ENCODE measurements at places on chromosomes 6 and 20. TPM values are rescaled to one million over a fixed set of nuclear protein-coding genes. Genes with fewer than 3 reads are reported as not detected.

DNA sequence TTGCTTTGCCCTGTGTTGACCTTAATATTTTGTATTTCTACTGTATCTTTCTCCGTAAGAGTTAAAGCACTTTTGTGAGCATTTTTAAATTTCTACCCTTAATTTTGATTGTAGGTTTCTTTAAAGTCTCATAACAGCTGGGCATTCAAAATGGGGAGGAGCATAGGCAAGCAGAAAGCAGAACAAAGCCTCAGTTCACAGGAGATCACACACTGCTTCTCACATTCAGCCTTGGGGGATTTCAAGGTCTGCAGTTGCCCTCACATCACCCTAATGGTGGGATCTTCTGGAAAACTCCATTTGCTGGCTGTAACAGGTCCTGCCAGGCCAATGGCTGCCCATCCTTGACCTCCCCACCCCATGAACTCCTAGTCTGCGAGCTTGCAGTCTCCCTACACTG, 292.9 kb downstream of the PHACTR1 start:
- DNase-seq: no peak

- DNase-seq: no peak
Measured at GRCh38 chr6:30061858-30062458, 893 bp downstream of the POLR1H start.

GRCh38 chr6:80249897-80250296, 143.4 kb downstream of the BCKDHB start:
- DNase-seq: no peak

- no peak for DNase-seq
Measured at GRCh38 chr20:4322499-4322898, 307.1 kb upstream of the RNF24 start.

IMPG1 gene
- not detected for total RNA-seq

TSBP1 gene
- not detected for total RNA-seq

GRCh38 chr6:35706468-35706867, 17.8 kb upstream of the FKBP5 start:
- no peak for DNase-seq

DNA sequence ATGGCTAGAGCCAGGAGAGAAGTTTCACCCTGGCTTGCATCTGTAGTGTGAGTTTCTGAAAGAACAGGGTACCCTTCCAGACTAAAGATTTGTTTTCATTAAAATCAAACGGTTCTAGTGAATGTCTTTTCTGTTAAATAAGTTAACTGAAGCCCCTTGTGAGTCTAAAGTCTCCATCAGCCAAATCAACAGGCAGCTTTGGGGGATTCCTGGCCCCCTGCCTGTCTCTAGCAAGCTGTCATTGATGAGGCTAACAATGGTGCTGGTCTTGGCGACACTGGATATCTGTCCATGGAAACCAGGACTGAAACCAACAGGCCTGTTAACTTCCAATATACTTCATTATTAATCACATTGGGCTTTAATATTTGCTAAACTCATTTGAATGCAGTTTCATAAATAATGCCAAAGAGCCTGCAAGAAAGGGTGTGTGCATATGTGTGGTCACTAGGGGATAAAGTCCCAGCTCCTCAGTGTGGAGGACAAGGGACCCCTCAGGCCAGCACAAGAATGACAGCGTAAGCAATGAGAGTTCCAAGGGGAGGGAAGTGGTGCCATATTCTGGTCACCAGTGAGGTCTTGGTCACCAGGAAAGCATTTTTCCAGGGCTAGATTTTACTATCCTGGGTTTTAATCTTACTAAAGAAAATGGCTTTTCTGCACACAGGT, 9.1 kb upstream of the RNF182 start:
- no peak for DNase-seq

PAK1IP1 gene
- total RNA-seq: 8.8 TPM

GRCh38 chr6:101386982-101387381, 6.5 kb upstream of the GRIK2 start:
- DNase-seq: no peak

- DNase-seq: peak; percentile 35
Measured at GRCh38 chr6:42819803-42820511, 38.1 kb downstream of the BICRAL start.

KCNK5 gene
- total RNA-seq: 9.2 TPM

RIMS1 gene
- 0.89 TPM for total RNA-seq

STX11 gene
- total RNA-seq: 61.1 TPM

ISM1 gene
- total RNA-seq: 77.5 TPM

GRCh38 chr6:85516168-85516567, 66.3 kb downstream of the NT5E start:
- DNase-seq: no peak

NMBR gene
- 0.33 TPM for total RNA-seq

- DNase-seq: no peak
Measured at GRCh38 chr6:118677193-118677592, 25.8 kb upstream of the CEP85L start.

GRCh38 chr6:156900292-156900691, 123.1 kb downstream of the ARID1B start:
- DNase-seq: no peak

TAGAP gene
- total RNA-seq: 1.4 TPM

TMEM151B gene
- not detected for total RNA-seq

DNA sequence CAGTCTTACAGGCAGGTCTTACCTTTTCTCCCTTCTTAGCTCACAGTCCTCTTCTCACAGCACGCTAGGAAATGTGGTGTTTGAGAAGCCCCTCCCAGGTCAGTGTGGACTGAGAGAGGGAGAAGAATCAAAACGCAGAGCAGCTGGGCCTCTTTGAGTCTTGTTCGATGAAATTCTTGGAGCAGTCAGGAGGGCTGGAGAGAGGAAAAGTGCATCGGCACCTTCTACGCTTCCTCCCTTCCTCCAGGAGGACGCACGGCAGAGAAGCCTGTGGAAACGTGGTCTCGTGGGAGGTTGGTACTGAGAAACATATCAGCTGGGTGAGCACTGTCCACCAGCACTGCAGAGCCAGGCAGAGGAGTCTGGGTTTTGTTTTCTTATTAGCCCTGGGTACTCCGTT, 52.7 kb downstream of the TXLNB start:
- DNase-seq: no peak

GRCh38 chr20:9573335-9574151, 59.2 kb downstream of the LAMP5 start:
- DNase-seq: no peak

KIAA1755 gene
- 1.9 TPM for total RNA-seq

TMEM14A gene
- 15.3 TPM for total RNA-seq

DNPH1 gene
- 82.5 TPM for total RNA-seq

E2F1 gene
- total RNA-seq: not detected

DNA sequence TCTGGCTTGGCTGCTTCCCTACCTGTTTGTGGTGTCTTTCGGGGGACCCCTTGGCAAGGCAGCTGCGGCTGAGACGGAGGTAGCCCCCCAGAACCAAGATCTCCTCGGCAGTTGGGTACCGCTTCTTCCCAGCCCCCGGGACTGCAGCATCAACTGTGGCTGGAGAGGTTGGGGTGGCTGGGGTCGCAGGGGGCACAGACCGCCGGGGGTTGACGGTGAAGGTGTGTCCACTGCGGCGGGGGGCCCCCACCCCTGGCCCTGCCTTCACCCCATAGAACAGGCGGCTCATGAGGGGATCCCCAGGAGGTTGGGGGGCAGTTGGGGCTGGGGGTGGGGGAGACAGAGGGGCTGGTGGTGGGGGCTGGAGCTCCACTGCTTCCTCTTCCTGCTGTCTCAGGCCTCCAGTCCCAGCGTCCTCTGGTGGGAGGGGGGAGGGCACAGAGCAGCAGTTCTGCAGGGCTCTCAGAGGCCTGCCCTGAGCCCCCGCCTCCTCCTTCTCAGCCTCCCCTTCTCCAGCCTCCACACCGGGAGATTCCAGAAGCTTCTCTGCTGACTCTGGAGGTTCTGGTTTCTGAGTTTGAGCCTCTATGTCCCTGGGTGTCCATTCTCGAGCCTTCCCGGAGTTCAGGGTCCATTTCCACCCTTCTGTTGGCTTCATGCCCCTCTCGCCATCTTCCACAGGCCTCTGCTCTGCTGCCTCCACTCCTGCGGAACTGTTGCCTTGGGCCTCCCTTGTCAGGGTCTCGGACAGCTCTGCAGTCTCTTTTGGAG, 1.9 kb downstream of the PPP1R18 start:
- no peak for DNase-seq

PLN gene
- total RNA-seq: 7.7 TPM

DNA sequence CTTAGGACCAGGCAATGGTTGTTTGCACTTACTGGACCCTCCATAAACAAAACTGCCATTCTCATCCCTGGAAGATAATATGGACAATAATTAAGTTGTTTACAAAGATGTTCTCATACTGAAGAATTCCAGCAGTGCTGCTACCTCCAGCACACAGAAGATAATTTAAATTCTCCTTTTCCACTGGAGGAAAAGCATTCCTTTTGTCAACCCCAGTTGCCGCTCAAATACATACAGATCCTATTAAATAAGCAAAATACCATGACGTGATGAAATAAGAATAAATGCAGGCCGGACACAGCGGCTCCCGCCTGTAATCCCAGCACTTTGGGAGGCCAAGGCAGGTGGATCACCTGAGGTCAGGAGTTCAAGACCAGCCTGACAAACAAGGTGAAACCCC, 54.5 kb upstream of the IPCEF1 start:
- no peak for DNase-seq

GRCh38 chr20:64024141-64024990, 11.6 kb upstream of the C20orf204 start:
- DNase-seq: no peak

GRCh38 chr20:38645351-38645750, 43.7 kb downstream of the ARHGAP40 start:
- no peak for DNase-seq

C20orf144 gene
- not detected for total RNA-seq

DNA sequence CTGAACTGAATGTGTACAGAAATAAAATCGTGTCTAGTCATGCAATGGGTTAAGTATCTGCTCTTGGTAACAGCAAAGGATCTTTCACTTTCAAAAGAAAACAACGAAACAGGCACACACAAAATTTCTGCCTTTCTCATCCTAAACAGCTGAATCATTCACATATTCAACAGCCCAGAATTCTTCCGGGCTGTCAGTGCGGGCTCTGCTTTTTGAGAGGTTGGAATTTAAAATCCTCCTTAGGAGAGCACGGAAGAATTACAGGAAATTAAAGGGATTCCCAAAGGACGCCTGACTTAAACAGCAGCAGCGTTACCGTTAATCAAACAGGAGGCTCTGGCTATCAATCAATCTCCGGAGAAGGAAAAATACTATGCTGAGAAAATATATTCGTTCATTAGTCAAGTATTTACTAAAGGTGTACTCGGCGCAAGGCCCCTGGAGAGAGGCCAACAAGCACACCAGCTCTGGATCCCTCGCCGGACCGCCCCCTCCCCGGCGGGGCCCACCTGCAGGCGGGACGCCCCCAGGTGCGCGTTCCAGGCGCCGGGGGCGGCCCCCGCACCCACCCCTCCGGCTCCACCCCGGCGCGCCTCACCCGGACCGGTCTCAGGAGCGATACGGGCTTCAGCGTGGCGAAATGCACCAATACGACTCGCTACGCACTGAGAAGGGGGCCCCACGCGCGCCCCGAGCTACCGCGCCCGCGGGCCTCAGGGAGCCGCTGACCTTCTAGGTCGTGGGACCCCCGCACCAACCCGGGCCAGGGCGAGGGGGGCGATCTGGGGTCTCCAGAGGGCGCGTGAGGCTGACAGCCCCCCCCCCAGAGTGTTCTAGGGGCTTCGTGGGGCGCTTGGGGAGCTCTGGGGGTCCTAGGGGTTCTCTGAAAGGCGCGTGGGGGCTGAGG, 1.0 kb downstream of the NAPB start:
- peak; percentile 74 for DNase-seq

DNA sequence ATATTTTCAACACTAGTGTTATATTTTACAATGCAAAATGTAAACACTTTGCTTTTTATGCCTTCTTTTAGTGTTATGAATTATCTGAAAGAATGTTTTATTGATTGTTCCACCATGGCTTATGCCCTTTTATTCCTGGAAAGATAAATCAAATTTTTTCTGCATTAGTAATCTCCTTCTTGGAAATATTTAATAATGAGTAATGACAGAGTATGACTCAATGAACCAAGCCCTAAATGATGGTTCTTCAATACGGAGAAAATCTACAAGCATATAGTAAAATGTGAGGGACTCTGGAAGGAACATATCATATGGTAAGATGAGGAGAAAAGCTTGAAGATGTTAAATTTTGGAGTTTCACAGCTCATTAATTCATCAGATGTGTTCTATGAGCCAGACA, 929.6 kb downstream of the C6orf118 start:
- no peak for DNase-seq

PRR18 gene
- total RNA-seq: 0.67 TPM

DNA sequence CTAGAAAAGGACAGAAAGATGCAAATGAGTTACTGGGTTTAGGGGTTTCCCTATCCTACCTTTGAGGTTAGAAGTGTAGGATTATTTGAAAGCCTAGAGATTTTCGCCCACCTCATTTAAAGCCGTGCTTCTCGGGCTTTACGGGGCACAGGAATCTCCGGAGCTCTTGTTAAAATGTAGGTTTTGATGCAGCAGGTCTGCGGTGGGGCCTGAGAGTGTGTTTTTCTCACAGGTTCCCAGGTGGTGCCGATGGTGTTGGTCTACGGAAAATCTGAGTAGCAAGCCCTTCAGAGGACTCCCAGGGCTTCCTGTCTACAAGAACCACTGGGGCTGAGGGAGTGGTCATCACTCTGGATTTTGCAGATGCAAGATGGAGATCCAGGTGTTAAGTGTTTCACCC, 47.5 kb downstream of the TRAM2 start:
- DNase-seq: no peak

GRCh38 chr6:143569040-143569439, 57.5 kb upstream of the FUCA2 start:
- no peak for DNase-seq

FLRT3 gene
- total RNA-seq: 14.4 TPM

RTN4IP1 gene
- total RNA-seq: 8.3 TPM

CGA gene
- total RNA-seq: not detected

DNA sequence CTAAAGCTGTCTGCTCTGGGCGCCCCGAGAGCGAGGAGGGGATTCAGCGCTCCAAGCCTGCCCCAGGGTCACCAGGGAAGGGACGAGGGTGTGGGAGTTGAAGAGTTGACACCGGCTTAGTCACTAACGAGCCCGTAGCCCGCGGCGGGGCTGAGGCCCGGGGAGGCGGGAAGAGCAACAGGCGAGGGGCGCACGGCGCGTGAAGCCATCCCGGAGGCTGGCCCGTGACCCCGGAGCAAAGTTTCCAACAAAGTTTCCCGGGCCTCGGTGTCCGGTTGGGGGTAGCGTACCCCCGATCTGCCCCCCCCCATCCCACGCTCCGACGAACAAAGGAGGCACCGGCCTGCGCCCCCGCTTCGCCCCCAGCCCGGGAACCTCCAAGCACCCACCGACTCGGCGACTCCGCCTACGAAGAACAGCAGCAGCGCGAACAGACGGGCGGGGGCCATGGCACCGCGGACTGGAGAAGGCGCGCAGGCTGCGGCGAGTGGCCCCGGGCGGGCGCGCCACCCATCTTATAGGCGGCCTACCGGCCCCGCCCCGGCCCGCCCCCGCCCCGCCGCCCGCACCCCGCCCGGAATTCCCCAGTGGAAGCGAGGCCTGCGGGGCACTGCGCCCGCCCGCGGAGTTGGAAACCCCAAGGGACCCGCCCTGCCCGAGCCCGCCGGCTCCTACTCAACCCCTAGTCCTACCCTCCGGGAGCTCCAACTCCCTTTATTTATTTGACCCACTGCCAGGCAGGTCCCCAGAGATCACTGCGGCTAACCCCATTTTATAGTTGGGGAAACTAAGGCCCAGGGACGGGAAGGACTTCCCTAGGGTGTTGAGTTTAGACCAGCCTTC, at the start of gene SDC4:
Gene SDC4, minus strand, starts transcription at position 489 of the 843 bp plus-strand sequence. Its CDS starts 40 bp downstream, at position 449.
- peak; percentile 71 for DNase-seq

CEP85L gene
- total RNA-seq: 16.1 TPM

- DNase-seq: no peak
Measured at GRCh38 chr20:52798124-52798523, 174.0 kb upstream of the TSHZ2 start.

GRCh38 chr6:111027219-111027618, 45.4 kb downstream of the RPF2 start:
- DNase-seq: no peak
